ENCODE measurements at places on chromosomes 6 and 20.
A peak's percentile ranks its signal among the peaks of the same experiment; 100 is the strongest.

DNA sequence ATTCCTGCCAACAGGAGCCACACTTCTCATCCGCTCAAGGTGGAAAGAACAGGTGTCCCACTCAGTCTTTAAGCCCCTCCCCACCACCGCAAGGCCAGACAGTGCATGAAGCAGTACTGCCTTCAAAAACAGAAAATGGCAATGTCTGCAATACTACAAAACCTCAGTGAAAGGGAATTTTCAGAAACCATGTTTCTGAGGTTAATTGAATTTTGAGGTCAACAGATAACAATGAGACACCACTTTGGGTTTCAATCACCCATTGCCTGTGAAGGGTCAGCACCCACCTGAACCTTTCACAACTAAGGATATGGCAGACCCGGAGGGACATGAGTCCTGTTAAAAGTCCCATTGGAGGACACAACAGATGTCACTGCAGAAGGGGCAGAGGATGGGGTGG is 13.0 kb downstream of the ZC3H12D start:
- no peak for DNase-seq

DNA sequence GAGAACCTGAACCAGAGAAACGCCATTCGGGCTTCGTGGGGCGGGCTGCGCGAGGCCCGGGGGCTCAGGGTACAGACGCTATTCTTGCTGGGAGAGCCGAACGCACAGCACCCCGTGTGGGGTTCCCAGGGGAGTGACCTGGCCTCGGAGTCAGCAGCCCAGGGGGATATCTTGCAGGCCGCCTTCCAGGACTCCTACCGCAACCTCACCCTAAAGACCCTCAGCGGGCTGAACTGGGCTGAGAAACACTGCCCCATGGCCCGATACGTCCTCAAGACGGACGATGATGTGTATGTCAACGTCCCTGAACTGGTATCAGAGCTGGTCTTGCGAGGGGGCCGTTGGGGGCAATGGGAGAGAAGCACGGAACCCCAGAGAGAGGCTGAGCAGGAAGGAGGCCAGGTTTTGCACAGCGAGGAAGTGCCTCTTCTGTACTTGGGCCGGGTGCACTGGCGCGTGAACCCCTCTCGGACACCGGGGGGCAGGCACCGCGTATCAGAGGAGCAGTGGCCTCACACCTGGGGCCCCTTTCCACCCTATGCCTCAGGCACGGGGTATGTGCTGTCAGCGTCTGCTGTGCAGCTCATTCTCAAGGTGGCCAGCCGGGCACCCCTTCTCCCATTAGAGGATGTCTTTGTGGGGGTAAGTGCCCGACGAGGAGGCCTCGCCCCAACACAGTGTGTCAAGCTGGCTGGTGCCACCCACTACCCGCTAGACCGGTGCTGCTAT is 904 bp downstream of the B3GALT4 start:
- peak; percentile 66 for DNase-seq

GRCh38 chr6:90462102-90462501 is 124.8 kb downstream of the MAP3K7 start:
- DNase-seq: no peak

- DNase-seq: no peak
These were observed 140.8 kb upstream of the PHACTR3 start for GRCh38 chr20:59463541-59463940.

DNA sequence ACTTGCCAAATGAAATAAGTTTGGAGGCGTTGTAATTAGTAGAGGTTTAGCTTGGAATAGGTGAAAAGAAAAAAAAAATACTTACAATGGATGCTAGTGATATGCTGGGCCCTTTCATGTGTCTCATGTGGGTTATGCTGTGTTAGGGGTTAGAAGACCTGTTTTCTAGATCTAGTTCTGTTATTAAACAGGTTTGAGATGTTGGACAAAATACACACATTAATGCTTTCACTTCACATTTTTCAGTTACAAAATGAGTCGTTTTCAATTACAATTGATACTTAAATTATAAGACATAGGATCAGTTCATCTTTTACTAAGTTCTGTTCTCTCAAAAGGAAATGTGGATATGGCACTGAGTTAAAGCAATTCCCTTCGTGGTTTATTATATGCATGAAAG is 509.8 kb downstream of the EPM2A start:
- no peak for DNase-seq

- no peak for DNase-seq
These were observed 124.0 kb downstream of the PLCB1 start for GRCh38 chr20:8255945-8256632.

GRCh38 chr6:33731751-33732282 is 14.9 kb downstream of the IP6K3 start:
- no peak for DNase-seq

GRCh38 chr6:156279261-156279969 is 497.8 kb upstream of the ARID1B start:
- no peak for DNase-seq

GRCh38 chr6:48825501-48826151 is 637.4 kb downstream of the MMUT start:
- no peak for DNase-seq

- no peak for DNase-seq
These were observed 308.9 kb upstream of the EXOC2 start for GRCh38 chr6:1001655-1002349.

GRCh38 chr6:144090384-144090783 is 5.0 kb downstream of the SF3B5 start:
- no peak for DNase-seq

- no peak for DNase-seq
These were observed 606 bp upstream of the ULBP1 start for GRCh38 chr6:149963212-149963461.

GRCh38 chr6:140561701-140562100 is 1187.3 kb upstream of the CITED2 start:
- no peak for DNase-seq

- DNase-seq: no peak
These were observed 22.3 kb downstream of the MARCKS start for GRCh38 chr6:113879186-113880096.

DNA sequence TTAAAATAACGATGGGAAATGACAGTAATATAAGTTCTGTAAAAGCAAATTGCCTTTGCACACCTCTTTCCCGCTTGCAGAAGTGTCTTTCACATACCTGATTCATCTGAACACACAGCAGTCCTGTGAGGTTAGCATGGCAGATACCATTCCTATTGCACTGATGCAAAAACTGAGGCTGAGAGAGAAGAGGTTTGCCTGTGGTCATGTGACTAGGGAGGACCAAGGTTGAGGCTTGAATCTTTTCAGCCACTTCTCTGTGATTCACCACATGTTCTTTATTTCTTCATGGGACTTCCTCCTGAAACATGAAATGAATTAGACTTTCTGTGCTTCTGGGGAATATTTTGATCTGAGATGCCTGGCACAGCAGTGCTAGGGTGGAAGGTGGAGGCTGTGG is 92.9 kb downstream of the VEGFA start:
- no peak for DNase-seq

DNA sequence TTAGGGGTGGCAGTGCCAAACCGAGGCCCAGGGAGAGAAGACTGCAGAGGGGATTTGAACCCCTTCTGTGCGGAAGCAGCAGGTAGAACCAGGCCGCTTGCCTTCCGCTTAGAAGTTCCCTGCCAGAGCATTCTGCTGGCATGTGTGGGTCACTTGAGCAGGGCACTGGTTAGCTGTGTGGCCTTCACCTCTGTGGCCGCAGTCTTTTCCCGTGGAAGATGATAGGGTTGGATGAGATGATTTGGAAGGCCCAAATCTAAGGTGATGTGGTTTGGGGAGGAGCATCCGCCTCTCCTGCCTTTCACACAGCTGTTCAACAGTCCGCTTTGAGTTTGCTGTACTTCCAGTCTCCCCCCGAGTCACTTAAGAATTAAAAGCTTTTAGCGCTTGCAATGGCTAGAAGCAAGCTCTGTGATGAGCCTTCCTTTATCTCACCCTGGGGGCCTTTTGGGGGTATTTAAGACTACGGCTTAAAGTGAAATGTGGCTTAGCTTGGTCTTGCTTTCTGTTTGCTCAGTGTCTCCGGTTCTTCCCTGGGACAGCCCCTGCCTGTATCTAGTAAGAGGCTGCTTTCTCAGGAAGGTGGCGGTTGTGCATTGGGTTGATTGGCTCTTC is 743 bp downstream of the CMTR1 start:
- peak; percentile 43 for DNase-seq

DNA sequence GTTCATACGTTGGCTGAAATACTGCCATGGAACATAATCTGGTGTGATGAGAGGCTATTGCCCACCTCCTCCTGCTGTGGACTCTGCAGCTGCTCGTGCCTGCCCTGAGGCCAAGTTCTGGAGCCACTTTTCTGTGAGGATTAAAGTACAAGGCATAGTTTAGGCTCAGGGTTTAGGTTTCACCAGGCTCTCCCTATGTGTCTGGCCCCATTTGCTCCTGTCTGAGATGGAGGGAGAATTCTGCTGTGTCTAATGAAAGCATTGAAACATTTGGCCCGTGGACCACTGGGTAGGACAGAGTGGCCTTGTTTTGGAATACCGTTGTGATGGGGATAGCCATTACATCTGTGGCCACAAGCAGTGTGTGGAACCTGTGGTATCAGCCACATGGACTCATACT is 5.9 kb downstream of the WRNIP1 start:
- DNase-seq: no peak

- DNase-seq: no peak
These were observed 44.6 kb upstream of the AGPAT4 start for GRCh38 chr6:161318456-161318855.

- no peak for DNase-seq
These were observed 50.6 kb downstream of the MAFB start for GRCh38 chr20:40638414-40638813.

DNA sequence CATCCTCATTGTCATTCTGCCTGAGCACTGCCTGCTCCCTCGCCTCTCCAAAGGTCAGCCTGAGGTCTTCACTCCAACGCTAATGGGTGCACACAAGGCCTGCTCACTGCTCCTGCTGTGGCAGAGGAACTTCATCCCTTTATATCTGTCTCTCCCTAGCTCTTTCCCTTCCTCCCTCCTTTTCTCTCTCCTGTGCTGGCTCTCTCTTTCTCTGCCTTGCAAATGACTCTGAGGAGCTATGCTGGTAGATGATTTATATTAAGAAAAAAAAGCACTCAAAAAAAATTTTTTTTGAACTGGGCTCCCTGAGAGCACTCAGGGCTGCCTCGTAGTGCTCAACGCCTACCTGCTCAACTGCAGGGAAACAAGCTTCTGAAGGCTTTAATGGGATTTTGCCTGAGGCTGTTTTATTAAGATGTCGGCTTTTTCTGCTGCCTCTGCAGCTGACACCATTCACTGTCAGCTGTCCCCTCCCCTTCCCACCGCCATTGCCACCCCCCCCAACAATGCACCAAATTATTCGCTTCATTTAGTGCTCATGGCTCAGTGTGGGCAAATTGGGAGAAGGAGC is 137.7 kb upstream of the DEFB112 start:
- DNase-seq: no peak

GRCh38 chr20:32352121-32352720 is 5.9 kb upstream of the ASXL1 start:
- no peak for DNase-seq

GRCh38 chr20:51507216-51508036 is 35.1 kb downstream of the NFATC2 start:
- no peak for DNase-seq

DNA sequence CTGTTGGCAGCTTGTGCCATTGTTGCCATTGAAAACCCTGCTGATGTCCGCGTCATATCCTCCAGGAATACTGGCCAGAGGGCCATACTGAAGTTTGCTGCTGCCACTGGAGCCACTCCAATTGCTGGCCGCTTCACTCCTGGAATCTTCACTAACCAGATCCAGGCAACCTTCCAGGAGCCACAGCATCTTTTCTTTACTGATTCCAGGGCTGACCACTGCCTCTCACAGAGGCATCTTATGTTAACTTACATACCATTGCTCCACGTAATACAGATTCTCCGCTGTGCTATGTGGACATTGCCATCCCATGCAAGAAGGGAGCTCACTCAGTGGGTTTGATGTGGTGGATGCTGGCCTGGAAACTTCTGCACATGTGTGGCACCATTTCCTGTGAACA is 221.8 kb upstream of the FAM83B start:
- no peak for DNase-seq

GRCh38 chr6:125843593-125843992 is 52.8 kb downstream of the NCOA7 start:
- no peak for DNase-seq

DNA sequence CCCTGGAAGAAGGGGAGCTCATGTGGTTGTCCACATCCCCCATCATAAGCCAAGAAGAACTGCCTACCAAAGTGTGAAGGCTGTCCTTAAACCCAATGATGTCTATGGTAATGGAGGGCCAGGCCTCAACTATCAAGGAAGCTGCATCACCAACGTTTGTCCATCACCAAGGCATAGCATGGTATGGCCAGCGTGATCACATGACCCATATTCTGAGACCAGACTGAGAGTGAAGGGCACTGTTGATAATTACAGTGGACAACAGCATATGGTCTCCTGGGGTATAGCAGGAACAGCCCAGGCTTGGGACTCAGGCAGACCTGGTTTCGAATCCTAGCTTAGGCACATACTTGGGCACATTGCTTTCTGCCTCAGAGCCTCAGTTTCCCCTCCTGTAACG is 218.2 kb upstream of the RREB1 start:
- no peak for DNase-seq

DNA sequence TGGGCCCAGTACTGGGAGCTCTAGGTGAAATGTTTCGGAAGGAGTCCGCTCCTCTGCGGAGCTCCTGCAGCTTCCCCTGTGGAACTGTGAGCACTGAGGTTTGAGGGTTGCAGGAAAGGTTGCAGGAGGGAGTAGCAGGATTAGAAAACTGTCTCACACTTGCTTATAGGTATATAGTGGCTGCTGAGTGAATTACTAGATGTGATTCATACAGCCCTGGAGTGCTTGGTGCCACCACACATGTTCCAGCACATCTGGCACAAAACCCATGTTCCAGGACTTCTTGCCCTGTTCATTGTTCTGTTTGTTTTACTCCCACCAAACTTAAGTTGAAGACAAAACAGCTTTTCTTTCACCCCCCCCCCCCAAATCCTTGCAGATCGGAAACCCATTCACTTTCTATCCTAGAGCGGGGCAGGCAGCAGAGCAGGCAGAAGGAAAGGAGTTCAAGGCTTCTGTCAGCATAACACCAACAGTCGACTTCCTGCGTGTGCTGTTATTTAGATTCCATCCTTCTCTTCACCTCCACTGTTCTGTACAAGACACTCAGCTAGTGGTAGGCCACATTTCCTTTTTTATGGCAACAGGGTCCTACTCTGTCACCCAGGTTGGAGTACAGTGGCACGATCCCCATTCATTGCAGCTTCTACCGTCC is 669 bp upstream of the PEX6 start:
- DNase-seq: no peak

- DNase-seq: no peak
These were observed 94.0 kb upstream of the HIVEP1 start for GRCh38 chr6:11917951-11918738.

GRCh38 chr6:56655249-56655648 is 12.6 kb upstream of the DST start:
- DNase-seq: no peak

DNA sequence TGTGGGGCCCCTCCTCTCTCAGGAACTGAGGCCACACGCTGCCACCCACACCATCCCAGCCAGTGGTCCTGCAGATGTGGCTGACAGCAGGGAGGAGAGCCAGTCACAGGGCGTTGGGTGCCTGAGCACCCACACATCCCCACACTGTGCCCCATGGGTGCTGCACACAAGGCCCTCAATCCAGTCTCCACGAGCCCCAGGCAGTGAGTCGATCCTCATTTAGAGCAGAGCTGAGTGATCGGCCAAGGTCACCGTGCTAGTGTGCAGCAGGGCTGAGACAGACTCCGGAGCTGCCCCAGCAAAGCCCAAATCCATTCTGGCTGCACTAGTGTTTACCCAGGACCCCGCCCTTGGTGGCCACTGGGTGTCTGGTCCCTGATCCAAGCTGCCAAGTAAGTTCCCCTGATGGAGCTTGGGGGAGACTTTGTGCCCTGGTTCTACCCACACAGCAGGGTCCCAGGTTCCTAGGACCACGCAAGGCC is 9.0 kb downstream of the C20orf203 start:
- DNase-seq: no peak

- DNase-seq: no peak
These were observed 1.8 kb downstream of the CTSA start for GRCh38 chr20:45892828-45893500.

Data from GM12892 (cell line).